Hematopoietic multipotent progenitor cell treated with erythropoietin and hydrocortisone succinate and interleukin-3 and kit ligand, for 6 days (in vitro differentiated cells): ENCODE measurements at places on chromosomes 7 and 10.

- DNase-seq, result no peak
Measured at GRCh38 chr7:155460926-155461613, 3.1 kb downstream of the EN2 start.

DNA sequence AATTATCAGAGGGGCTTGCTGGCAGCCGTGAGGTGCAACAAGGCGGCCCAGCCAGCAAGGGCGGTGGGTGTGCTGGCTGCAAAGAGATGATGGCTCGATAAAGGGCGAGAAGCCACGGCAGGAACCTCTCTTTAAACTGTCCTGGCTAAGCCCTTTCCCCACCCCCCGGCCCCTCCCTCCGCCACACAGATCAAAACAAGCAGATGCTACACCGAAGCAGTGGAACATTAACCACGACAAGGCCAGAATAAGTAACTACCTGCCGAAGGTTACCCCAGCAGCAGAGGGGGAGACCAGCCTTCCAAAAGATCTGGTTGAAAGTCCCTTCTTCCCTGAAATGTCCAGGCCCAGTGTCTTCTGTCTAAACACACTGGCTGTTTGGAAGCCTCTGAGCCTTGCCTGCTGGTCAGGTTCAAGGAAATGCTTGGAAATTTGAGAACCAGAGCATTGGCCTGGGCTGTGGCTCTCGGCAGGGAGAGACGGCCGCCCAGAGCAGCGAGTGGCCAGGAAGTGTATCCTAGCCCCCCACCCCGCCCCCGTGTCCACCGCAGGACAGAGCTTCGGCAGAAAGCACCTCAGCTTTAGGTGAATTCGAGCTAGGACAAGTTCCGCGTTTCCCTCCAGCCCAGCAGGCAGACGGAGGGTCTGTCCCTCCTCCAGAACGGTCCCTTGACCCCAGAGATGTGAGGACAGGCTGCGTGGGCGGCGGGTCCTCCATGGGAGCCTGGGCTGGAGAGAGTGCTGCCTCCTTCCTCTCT is 2.1 kb downstream of the FAM20C start:
- no peak for DNase-seq

DNA sequence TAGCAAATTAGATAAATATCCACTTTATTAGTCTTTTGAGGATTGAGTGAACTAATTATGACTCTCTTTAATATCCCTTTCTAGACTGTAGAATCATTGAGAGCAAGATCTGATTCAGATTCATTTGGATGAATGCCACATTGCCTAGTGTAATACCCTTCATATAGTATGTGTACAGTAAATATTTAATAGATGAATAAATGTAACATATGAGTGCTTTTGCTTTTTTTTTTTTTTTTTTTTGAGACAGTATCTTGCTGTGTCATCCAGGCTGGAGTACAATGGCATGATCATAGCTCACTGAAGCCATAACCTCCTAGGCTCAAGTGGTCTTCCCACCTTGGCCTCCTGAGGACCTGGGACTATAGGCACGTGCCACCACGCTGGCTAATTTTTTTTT is 14.8 kb downstream of the SAMD8 start:
- DNase-seq, result no peak

DNA sequence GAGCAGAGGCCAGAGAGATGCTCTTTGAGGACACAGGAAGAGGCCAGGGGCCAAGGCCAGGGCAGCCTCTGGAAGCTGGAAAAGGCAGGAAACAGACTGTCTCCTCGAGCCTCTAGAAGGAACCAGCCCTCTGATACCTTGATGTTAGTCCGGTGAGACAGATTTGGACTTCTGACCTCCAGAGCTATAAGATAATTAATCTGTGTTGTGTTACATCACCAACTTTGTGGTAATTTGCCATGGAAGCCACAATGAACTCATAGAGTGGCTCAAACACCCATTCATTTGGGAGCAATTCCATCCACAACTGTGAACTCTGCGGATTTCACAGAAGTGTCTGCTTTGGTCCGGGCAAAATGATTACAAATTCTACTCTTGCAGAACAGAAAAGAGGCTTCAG is 48.7 kb downstream of the OAT start:
- no peak for DNase-seq

DNA sequence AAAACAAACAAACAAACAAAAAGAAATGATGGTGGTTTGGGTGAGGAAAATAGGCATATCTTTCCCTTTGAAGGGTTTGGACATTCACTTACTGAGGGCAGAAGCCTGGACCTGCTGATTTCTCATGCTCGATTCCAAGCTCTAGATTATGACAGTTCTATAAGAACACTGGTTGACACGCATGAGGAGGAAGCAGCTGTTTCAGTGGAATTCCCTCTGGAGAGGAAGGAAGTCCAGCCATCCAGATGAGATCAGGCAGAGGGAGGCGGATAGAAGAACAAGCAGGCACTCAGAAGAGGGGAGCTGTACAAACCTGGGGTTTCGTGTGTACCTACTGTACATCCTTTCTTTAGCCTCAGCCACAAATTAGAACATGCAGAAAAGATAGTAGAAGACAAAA is 691.9 kb downstream of the INHBA start:
- DNase-seq, result no peak

- DNase-seq, result no peak
Measured at GRCh38 chr7:151853896-151854719, 22.8 kb downstream of the PRKAG2 start.
